ENCODE measurements at places on chromosomes 2 and 18.

DNA sequence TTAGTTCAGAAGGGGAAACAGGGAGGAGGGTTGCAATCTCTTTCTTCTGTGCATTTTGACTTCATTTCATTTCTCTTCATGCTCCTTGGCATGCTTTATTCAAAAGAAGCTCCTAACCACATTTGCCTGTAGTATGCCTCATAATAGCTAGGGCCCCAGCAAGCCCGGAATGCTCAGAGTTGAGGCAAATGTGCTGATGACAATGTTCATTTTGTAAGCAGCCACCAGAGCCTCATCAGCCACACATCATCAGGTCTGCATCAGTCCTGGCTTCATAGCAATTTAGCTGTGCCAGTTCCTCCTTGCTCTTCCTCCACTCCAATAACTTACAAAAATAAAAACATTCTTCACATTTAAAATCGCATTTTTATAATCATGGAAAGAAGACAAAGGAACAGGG lies 65.4 kb upstream of the MMADHC start:
- DNase-seq: no peak

DNA sequence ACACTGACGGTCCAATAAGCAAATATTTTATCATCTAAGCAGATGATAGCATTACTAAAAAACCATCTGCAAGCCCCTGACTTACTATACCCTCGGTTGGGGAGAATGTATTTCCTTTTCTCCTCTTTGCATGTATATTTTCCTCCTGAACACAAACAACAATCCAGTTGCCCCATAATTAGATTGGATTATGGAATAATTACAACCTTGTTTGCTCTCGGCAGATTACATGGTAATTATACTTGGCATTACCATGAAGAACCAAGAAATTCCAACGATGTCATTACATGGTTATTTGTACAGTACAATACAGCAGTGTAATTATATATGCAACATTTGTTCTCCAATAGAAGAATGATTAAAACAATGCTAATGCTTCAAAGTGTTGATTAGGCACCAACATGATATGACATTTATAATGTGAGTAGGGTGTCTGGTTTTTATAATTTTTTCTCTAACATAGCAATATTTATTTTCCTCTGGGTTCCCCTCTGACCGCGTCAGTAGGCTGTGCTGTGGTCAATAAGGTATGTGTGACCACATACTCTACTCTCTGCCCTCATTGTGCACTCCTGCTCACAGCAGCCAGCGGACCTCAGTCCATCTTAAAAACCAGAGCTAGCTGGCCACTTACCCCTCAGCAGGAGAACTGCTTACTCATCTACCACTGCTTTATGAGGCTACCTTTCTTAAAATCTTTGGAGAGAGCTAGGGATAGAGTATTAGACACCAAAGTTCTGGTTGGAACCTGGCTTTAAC lies 176.1 kb downstream of the INSIG2 start:
- no peak for DNase-seq

GRCh38 chr2:132253496-132254305 lies 91.9 kb upstream of the ANKRD30BL start:
- no peak for DNase-seq

DNA sequence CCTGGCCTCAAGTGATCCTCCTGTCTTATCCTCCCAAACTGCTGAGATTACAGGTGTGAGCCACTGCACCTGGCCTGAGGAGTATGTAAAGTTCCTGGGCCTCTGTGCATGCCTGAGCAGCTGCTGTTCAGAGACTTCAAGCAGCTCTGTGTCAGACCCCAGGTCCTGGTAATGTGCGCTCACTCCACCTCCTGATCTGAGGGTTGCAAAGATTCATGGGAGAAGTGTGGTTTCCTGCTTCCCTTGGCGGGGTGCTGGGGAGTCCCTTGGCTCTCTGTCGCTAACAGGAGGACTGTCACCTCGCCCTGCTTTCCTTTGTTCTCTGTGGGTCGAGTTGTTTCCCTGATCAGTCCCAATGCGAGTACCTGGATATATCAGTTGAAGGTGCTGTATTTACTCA lies 8.6 kb upstream of the IL36A start:
- DNase-seq: peak; percentile 30

DNA sequence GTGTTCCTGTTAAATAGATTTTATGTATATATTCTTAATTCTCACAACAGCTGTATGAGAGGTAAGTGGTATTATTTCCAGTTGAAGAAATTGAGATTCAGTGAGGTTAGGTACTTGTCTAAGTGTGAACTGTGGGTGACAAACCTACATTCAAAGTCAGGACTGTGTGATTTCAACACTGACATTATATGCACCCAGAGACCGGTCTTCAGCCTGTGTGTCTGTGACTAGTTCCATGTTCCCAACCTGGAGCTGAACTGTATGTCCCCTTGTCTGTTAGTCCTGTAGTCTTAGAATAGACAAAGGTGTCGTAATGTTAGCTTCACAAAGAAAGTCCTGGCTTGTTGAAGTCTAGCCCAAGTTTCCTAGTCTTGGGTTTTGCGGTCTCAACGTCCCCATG lies 17.4 kb downstream of the PLEKHB2 start:
- DNase-seq: no peak

DNA sequence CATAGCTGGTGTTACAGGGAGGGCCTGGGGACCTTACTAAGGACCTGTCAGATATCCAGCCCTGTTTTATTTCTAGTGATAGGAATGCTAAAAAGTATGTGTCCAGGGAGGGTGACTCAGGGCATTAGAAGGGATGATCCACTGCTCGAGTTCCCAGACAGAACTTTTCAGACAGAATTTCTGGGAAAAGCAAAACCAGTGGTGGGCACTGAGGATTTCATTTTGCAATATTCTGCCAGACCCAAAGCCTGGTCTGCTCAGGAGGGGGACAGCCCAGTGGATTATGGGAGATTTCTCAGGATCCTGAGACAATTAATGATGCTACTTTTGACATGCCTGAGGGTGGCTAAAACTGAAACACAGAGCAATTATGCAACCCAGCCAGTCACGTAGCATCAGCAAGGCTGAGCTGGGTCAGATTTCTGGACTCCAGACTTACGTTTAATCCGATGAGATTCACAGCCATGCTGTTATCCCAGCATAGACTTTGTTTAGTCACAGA lies 4.7 kb upstream of the KCNE4 start:
- DNase-seq: no peak

Measured in activated CD8-positive, alpha-beta memory T cell treated with anti-CD3 and anti-CD28 coated beads for 4 hours (primary cell).